ENCODE measurements at places on chromosomes 6 and 20.

- DNase-seq = no peak
Measured at GRCh38 chr20:2038161-2038560, 44.3 kb upstream of the PDYN start.

GRCh38 chr6:2999618-3000557 is at the start of gene NQO2:
NQO2 (plus strand) TSS chr6:2999894; CDS start chr6:3006553, 6,659 bp downstream.
- peak; percentile 62 for DNase-seq

GRCh38 chr6:56570413-56571359 is 72.0 kb downstream of the DST start:
- no peak for DNase-seq

DNA sequence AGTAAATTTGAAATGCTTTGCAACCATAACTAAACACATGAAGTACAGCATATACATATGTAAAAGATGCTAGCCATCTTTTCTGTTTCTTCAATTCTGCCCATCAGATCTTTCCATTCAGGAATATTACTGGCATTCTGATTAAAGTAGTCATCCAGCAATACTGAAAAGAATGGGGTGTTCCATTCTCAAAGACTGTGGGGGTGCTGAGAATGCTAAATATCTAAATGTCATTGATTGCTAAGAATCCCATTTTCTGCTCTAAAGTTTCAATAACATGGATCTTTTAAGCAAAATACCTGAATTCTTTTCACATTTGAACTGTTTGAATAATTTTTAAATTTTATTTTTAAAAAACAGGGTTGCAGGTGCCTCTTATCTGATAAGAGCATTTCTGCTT is 6.2 kb downstream of the RSPO3 start:
- DNase-seq = no peak

DNA sequence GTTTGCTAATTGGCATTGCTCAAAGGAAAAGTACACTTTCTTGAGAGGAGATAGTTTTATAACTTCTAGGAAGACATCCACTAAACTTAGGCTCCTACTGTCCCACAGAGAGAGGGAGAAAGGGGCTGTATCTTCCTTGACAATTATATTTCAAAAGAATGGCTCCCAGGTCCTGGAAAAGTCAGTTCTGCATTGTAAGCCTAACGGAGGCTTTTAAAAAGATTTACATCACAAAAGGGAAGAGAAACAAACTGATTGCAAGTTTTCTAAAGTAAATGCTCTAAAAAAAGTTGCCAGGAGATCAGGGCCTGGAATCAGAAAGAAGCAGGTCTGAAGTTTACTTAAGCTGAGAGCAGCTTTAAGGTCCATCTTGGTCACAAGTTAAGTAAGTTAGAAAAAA is 839.5 kb downstream of the FRK start:
- no peak for DNase-seq

- no peak for DNase-seq
Measured at GRCh38 chr6:136790411-136791295, 1.6 kb downstream of the MAP3K5 start.

DNA sequence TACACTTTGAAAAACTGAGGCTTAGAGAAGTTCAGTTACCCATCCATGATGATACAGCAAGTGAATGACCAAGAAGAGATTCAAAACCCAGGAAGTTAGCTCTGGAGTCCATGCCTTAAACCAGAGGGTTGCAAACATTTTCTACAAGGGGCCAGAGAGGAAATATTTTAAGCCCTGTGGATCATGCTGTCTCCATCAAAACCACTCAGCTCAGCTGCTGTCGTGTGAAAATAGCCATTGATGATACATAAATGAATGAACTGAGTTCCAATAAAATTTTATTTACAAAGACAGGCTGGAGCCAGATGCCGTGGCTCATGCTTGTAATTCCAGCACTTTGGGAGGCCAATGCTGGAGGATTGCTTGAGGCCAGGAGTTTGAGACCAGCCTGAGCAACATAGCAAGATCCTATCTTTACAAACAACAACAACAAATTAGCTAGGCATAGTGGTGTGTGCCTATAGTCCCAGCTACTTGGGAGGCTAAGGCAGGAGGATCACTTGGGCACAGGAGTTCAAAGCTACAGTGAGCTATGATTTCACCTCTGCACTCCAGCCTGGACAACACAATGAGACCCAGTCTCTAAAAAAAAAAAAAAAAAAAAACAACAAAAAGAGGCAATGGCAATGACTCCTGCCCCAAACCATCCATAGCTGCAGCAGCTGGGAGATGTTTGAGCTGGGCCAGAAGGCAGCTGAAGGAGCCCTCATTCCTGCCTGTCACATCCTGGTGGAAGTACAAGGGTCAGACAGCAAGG is 44.1 kb upstream of the RIN2 start:
- peak; percentile 29 for DNase-seq

GRCh38 chr6:105384004-105384403 is 18.9 kb downstream of the PREP start:
- DNase-seq = no peak

DNA sequence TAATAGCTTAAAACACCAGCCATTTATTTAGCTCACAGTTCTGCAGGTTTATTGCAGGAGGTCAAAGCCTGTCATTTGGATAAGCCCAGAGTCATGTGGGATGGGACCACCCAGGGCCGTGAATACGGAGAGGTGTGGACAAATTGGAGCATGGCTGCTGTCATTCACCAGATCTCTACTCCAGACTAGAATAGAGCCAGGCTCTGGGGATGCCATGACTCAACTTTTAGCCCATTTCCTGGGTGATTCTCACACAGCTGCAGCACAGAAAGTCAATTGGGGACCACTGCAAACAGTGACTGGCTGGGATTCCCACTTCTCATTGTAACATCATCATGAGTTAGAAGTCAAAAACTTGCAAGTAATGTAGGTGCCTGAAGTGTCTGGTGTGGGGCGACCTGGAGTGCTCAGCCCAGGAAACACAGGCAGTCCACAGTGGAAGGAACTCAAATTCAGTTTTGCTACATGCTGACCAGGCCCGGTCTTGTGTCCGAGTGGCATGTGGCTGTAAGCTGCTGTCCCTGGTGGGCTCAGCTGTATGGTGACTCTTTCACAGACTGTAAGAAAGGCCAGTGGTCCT is 174.3 kb downstream of the SCP2D1 start:
- DNase-seq = no peak

DNA sequence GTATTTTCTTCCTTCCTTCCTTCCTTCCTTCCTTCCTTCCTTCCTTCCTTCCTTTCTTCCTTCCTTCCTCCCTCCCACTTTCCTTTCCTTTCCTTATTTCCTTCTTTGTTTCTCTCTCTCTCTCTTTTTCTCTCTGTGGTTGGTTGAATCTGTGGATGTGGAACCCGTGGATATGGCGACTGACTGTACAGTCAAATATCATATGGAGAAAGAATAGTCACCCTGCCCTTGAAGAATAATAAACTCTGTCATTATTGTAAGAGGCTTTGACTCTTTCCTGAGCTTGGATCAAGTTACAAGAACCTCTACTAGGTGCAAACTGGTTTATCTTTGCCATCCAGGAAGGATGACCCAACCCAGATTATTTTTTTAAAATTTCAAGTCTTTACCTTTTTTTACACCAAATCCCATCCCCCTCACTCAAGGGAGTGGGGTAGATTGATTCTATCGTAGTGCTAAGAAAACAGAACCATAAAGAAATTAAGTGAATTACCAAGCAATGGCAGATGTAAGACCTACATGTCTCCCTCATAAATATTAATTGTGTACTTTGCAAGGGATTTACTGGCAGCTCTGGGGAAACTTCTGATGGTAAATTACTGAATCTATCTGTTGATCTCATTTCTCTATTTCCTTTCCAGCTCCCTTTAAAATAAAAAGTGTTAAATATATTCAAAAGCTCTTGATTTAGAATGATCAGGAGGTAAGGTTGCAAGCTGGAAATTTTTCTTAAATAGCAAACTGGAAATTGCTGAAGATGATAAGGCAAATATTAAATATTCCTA is 667.5 kb downstream of the UTRN start:
- DNase-seq = no peak

- DNase-seq = peak; percentile 8
Measured at GRCh38 chr6:151749341-151749740, 58.1 kb upstream of the ESR1 start.

DNA sequence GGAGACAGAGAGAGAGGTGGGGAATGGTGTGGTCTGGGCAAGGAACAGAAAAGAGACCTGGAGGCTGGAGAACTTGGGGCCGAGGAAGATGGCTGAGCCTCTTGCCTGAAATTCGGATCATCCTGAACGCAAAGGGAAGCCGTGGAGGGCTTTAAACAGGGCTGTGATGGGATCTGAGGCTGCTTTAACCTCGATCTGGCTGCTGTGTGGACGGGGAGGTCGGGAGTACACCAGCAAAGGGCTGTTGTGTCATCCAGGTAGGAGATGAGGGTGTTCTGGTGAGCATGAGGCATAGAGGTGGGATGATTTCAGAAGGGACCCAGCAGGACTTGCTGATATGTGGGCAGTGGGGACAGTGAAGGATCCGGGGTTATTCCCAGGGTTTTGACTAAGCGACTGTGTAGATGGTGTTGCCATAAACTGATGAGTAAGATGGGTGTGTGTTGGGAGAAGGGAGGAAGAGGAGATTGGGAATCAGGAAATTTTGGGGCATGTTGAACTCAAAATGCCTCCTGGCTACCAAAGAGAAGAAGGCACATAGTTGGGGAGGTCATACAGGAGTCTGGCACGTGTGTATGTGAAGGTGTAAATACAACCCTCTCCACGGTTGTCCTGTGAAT is 158.5 kb downstream of the NFATC2 start:
- no peak for DNase-seq

DNA sequence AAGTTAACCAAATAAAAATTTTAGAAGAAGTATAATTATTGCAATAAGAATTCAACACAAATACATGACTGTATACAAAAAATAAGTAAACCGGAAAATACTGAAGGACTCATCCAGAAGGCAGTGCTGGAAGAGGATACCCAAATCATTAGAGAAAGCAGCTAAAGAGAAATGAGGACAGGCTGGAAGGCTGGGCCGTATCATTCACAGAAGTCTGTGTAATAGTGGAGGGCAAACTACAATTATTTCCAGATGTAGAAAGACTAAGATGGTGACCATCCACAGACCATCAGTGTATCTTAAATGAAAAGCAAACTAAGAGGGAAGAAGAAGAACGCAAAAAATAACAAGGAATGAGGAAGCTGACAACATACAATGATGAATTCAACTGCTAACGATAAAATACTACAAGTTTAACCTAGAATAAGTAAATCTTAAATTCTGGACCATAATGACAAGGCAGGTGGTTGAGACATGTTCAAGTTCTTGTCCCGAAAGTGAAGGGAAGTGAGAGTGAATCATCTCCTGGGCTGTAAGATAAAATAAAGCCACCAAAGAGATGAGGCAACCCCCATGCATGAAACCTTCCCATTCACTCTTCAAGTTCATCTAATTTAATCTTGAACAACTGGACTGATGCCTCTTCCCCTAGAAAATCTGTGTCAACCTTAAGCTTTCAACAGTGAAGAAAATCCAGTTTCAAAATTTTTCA is 71.5 kb downstream of the SLC23A2 start:
- DNase-seq = peak; percentile 74

- DNase-seq = no peak
Measured at GRCh38 chr20:35277127-35277526, 795 bp downstream of the MMP24OS start.

GRCh38 chr6:168582571-168582981 is 141.6 kb downstream of the SMOC2 start:
- no peak for DNase-seq

GRCh38 chr6:85417336-85417735 is 32.5 kb upstream of the NT5E start:
- DNase-seq = no peak

- peak; percentile 60 for DNase-seq
Measured at GRCh38 chr6:26592649-26593048, 4.1 kb upstream of the ABT1 start.

- no peak for DNase-seq
Measured at GRCh38 chr6:157859775-157860504, 36.9 kb downstream of the SNX9 start.

- DNase-seq = peak; percentile 91
Measured at GRCh38 chr6:32785781-32786533, 22.6 kb upstream of the HLA-DQB2 start.

- DNase-seq = no peak
Measured at GRCh38 chr6:89050155-89050554, 30.4 kb upstream of the PNRC1 start.

GRCh38 chr20:23361119-23361475 is 885 bp upstream of the GZF1 start:
- no peak for DNase-seq

- DNase-seq = peak; percentile 16
Measured at GRCh38 chr6:136921936-136922684, at the start of gene SLC35D3. SLC35D3 (plus strand) TSS chr6:136922301; CDS start chr6:136922429, 128 bp downstream.

GRCh38 chr20:59657459-59658046 is 53.2 kb downstream of the PHACTR3 start:
- DNase-seq = no peak

DNA sequence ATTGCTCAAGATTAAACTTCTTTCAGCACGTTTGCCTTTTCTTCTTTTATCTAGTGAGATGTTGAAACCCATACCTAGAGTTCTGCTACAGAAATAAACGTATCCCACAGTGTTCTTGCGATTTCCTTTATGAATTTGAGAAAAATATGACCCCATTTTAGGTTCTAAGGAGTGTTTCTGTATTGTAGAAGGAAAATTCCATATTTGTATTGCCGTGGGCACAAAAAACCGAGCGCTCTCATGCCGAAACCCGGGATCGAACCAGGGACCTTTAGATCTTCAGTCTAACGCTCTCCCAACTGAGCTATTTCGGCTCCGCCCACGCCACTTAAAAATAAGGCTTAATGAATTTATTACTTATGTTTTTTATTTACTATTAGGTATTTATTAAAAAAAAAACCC is 23.7 kb downstream of the ZNF311 start:
- DNase-seq = peak; percentile 77

GRCh38 chr20:2795451-2795850 is 5.0 kb downstream of the CPXM1 start:
- no peak for DNase-seq

DNA sequence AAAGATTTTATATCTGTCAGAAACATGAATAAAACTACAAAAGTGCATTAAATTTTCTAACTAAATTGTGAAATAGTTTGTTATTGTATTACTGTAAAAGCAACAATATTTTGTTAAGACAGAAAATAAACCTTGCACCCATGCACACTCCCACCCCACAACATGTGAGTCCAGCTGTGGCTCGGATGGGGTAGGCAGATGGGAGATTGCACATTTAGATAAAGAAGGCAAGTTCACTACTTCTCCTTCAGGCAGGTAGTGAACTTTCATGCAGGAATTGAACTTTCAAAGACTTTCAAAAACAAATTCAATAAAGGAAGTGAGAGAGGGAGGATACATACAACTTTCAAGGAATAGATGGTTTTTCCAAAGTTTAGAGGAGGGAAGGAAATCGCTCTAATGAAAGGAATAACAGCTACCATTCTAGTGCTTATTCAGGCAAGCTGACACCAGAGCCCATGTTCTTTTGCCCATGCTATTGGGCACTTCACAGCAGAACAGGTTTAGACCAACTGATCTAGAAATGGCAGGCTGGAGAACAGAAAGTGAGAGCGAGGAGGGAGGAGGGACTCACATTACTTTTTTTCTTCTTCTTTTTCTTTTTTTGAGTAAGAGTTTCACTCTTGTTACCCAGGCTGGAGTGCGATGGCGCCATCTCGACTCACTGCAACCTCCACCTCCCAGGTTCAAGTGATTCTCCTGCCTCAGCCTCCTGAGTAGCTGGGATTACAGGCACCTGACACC is 28.5 kb downstream of the SF3B5 start:
- peak; percentile 62 for DNase-seq

All from MV-4-11 (cell line).